Stimulated activated CD8-positive, alpha-beta memory T cell treated with anti-CD3 and anti-CD28 coated beads, Interleukin-4, amount 100 ng/mL, for 1 hour (primary cell): ENCODE measurements at places on chromosomes 2 and 18.

DNA sequence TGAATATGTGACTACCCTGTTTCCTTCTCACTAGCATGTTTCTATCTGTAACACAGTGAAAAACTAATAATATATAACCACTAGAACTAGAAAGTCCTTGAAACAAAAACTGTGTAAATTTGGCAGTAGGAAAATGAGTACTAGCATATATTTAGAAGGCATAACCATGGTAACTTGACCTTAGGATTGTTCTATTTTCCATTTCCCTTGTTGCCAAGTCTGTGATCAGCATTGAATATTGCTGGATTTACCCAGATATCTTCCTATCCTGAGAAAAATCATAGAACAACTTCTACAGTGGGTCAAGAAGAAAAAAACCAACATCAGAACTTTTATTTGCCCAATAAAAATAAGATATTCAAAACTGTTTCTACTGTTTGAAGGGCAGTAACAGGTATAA is 563.9 kb upstream of the NRXN1 start:
- DNase-seq = no peak

GRCh38 chr2:212547716-212548454 is 9.3 kb upstream of the ERBB4 start:
- DNase-seq = no peak

DNA sequence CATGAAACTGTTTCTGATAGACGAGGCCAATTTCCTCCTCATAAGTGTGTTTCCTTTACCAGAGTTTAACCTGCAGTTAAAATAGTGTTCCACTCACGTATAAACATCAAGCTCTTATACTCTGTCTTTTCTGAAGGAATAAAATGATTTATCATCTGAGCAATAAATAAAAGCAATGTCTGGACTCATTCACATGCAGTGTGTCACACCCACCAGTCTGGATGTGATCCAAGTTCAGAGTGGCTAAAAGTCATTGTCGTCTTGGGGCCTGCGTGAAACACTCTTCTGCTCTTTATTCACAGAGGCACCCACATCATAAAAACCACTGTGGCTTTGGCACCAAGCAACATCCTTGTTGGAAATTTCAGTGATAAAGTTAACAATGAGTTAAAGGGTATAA is 19.5 kb upstream of the SLC9A4 start:
- no peak for DNase-seq

- no peak for DNase-seq
Observed at GRCh38 chr18:58226429-58226828, 182.4 kb downstream of the NEDD4L start.

DNA sequence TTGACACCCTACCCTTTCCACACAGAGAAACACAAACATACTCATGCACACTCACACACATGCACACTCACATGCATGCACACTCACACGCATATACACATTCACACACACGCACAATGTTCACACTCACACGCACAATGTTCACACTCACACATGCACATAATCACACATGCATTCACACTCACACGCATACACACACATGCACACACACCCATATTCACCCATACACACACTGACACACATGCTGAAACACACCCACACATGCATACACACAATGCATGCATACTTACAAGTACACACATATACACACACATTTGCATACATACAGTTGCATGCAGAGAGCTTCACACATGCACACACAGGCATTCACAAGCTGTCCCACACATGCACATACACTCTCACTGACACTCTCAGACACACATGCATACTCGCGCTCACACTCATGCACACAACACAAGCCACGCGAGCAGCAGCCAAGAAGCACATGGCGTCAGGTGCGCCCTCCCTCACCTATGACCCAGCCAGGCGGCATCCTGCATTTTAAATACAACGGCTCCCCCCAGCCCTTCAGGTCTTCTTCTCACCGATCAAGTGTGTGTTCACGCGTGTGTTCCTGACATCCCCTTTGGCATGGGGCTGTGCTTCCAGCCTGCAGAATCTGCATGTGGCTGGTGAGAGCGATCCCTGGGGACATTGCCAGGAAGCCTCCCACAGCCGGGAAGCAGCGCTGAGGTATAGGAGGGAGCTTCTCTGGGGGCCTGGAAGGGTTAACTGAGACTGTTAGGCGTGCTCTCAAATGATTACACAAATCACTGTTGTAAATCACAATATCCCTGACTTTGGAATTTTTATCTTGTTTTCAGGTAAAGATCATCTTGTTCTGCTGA is 195.1 kb downstream of the RTP5 start:
- no peak for DNase-seq

GRCh38 chr2:96116879-96117533 is 635 bp upstream of the ADRA2B start:
- no peak for DNase-seq

GRCh38 chr2:207670887-207671286 is 40.6 kb upstream of the CCNYL1 start:
- DNase-seq = no peak

- DNase-seq = peak; percentile 77
Observed at GRCh38 chr2:64646007-64646880, 7.5 kb downstream of the SERTAD2 start.

DNA sequence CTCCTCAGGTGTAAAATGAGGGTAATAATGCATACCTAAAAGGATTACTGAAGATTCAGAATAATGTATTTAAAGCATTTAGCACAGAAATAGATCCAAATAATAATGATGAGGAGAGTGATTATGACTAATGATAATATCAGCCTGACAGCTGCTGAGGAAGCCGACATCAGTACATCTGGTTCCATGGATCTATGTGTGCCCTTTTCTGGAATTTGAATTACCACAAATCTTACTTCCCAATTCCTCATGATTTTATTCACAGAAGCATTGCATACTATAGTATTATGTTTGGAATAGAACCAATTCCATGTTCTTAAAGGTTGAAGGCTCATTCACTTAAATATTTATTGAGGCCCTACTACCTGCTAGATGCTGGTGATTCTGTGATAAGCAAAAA is 248.9 kb upstream of the THUMPD2 start:
- DNase-seq = no peak

DNA sequence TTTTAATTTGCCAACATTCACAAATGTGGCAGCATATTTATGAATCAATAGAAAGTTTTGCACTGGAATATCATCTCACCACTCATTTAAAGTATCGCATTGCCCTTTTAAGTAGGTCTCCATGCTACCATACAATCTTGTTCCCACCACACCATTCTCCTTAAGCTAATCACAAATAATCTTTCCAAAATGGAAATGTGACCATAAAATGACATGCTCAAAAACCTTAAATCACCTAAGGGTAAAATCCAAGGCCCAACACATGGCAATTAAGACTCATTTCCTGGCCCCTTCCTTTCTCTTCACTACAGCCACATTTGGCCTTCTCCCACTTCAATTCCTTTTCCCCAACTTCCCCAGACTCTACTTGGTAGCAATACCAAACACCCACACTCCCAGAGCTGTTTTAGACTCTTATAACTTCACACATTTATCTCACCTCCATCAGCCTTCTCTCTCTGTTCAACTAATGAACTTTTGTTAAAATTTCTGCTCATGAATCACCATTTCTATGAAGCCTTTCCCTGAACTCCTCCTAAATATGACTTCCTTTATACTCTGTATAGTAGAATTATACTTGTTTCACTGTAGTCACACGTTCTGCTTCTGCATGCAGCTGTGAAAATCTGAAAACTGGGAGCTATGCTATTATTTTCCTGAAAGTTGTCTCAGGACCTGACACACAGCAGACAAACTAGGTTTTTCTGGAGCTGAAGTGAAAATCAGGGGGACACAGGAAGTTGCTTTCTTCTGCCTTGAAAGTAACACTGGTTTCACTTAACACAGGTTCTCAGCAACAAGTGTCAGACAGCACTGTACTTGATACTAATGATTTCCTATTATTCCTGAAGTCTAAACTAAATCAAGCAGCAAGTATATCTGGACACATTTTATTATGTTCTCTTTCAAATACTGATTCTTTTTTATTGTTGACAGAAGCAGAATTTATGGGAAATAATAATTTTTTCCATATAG is 303.9 kb downstream of the ZEB2 start:
- no peak for DNase-seq

- DNase-seq = no peak
Observed at GRCh38 chr2:173747035-173747434, 218.1 kb downstream of the SP3 start.

DNA sequence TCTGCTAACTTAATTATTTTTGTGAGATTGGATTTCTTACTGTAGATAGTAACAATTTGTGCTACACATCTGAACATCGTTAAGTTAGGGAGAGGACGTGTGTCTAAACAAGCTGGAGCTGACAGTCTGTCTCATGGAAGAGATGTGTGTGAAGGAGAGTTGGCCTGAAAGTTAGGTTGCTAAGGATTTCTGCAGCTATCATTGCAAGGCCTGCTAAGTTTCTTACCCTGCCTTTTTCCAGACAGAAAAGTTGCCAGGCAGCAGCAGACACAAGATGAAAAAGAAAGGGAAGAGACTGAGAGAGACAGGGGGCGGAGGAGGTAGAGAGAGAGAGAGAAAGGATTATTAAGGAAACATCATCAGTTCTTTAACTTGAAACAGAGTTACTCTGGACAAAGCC is 4.1 kb upstream of the LRP1B start:
- DNase-seq = no peak

- no peak for DNase-seq
Observed at GRCh38 chr2:220057391-220057790, 430.0 kb downstream of the SLC4A3 start.
